ENCODE measurements at places on chromosomes 11 and 22.

DNA sequence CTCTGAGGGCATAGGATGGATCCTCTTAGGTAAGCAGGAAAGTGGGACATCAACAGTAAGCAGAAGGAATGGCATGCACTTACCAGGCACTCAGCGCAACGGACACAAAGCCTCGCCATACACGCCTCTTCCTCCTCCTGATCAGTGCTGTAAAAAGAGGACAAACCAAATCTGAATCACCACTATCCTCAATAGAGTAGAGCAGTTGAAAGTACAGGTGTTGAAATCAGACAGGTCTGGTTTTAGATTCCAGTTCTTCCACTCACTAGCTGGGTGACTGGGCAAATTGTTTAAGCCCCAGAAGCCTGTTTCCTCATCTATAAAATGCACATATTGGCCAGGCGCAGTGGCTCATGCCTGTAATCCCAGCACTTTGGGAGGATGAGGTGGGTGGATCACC lies 8.6 kb upstream of the JAML start:
- no peak for DNase-seq

DNA sequence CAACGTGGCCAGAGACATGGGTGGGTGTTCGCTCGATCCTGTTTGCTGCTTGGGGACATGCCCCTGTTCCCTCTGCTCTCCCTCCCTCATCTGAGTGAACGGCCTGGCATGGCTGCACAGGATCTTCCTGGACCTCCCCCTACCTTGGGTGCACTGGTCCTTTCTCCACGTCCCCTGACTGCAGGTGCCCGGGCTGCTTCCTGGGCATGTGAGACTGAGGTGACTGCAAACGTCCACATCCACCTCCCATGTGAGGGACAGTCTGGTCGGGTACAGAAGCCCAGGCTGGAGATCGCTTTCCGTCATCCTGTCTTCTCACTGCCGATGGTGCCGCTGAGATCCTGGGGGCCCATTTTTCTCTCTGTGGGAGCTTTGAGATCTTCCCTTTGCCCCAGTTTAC lies 11.8 kb downstream of the SULT4A1 start:
- no peak for DNase-seq

DNA sequence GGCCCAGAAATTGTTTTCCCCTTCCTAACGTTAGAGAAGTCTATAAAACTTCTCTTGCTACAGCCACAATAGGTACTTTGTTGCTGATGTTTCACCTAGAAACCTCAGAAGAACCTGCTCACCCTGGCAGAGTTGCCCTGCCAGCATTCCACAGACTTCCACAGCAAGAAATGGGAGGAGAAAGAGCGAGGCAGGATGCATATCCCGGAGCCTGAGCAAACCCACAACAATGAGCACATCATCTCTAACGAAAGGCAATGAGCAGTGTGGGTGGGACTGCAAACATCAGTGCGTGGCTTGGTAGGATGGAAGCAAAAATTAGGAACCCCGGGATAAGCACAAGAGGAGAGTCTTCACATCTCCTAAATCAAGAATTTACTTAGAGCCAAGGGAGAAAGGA lies 892.3 kb downstream of the OPCML start:
- no peak for DNase-seq

DNA sequence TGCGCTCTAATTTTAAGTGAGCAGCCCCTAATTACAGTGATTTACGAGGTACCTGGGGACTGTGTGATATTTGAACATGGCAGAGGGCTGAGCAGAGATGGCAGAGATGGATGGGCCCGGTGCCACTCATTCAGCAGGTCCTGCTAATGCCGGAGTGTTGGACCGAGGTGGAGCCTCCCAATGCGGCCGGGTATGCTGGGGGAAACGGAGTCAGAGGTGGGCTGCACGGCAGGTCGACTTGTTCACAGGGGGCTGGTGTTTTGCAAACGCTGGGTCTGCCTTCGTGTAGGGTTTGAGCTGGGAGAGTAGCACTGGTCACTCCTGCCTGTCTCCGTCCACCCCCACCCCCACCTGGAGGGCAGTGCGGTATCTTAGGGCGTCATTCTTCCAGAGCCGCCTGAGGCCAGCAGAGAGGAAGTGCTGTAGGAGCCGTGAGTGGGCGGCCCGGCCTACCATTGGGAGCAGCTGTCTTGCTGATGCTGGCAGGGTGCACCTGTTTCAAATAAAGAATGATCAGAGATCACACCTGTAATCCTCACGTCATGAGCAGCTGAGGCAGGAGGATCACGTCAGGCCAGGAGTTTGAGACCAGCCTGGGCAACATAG lies 122.6 kb downstream of the IGLL1 start:
- no peak for DNase-seq

DNA sequence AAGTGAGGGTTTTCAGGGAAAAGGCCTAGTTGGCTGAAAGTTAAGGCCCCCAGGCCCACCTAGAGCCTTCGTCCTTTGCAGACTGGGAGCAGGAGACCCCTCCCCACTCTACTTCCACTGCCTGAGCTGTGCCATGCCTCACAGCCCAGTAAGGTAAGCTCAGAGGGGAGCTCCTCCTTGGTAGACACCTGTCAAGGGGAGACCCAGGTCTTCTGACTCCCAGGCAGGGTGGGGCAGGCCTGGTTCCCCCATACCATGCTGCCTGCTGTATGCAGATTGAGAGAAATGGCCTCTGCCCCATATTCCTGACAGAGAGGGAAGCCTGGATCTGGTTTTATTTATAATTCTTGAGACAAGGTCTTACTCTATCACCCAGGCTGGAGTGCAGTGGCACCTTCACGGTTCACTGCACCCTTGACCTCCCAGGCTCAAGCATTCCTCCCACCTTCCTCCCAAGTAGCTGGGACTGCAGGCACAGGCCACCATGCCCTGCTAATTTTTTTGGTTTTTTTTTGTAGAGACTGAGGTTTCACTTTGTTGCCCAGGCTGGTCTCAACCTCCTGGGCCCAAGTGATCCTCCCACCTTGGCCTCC lies 697 bp downstream of the RAB36 start:
- no peak for DNase-seq

DNA sequence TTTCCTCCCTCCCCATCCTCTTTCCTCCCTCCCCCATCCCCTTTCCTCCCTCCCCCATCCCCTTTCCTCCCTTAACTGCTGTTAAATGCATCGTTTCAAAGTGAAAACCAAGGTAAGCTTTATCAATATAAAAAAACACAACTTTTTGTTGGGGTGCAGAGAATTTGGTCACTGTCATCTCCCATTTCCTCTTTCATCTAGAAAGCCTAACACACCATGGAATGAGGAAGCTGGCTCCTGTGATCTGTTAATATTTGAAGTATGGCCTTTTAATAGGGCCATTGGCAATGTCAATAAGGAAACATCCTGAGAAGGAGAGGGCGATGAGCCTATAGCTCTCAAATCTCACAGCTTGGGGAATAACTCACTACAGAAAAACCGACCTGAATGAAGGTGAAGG lies 7.0 kb downstream of the EXPH5 start:
- no peak for DNase-seq

- no peak for DNase-seq
Observed at GRCh38 chr11:88861618-88862017, 204.2 kb downstream of the GRM5 start.

DNA sequence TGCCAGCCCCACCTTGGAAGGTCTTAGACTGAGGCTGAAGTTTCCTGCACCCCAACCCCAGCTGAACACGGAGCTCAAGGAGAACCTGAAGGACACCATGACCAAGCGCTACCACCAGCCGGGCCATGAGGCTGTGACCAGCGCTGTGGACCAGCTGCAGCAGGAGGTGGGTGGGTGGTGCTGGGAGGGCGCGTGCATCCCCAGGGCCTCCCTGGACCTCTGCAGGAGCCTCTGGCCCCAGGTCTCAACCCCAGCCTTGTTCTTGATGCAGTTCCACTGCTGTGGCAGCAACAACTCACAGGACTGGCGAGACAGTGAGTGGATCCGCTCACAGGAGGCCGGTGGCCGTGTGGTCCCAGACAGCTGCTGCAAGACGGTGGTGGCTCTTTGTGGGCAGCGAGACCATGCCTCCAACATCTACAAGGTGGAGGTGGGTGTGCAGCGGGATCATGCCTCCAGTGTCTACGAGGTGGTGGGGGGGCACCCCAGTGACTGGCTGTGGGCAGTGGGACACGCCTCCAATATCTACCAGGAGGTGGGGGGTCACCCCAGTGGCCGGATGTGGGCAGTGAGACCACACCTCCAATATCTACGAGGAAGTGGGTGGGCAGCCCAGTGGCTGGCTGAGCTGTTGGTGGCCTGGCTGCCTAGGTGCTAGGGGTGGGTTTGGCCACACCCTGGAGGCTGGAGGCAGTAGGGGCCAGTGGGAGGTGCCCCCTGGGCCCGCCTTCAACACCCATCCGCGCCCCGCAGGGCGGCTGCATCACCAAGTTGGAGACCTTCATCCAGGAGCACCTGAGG lies 4.6 kb downstream of the CD151 start:
- DNase-seq: no peak

GRCh38 chr11:75813124-75813523 lies 1.9 kb upstream of the UVRAG start:
- no peak for DNase-seq

DNA sequence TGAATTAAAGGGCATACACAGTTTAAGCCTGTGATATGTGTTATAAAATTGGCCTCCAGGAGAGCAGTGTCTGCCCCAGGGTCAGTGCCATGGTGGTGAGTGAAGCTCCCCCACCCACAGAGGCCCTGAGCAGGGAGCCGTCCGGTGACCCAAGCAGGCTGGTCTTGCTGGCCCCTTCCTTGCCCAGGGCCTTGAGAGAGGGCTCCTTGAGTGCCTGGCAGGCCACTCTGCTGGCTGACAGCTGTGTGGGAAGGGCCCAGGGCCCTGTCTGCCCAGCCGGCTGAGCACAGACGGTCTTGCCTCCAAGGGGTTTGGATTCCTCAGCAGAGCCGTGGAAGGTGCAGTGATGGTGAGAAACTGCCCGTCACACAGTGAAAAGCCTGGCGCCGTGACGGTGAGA lies 25.9 kb downstream of the PTDSS2 start:
- DNase-seq: no peak

GRCh38 chr11:69157822-69158231 lies 2.1 kb downstream of the SMIM38 start:
- DNase-seq: no peak

- DNase-seq: no peak
Observed at GRCh38 chr11:61949169-61950034, 749 bp upstream of the BEST1 start.

GRCh38 chr11:19633276-19633675 lies 79.4 kb upstream of the NAV2 start:
- no peak for DNase-seq

DNA sequence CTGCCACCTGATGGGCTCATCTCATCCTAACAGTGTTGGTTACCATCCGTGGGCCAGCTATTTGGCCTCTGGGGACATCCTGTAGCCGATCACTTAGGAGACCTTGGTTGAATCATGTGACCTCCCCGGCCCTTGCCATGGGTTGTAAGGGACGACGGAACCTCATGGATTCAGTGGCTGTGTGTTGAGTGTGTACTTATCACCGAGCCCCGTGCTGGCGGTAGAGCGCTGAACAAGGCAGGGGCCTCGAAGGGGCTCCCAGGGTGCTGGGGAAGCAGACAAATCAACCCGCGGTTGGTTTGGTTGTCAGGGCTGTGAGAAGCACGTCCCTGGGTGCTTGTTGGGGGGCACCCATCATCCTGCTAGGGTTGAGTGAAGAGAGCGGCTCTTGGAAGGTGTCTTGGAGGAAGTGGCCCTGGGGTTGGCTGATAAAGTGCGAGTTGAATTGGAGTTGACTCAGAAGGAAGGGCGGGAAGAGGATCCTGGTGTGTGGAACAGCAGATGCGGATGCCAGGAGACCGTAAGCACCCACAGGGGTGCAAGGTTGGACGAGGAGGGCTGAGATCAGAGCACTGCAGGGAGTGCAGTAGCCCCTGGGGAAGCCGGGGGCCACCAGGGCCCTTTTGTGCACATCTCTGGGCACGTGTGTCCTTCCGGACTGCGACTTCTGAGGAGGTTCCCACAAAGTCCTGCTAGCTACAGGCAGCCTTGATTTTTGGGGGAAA lies 53.6 kb downstream of the MPPED1 start:
- no peak for DNase-seq

DNA sequence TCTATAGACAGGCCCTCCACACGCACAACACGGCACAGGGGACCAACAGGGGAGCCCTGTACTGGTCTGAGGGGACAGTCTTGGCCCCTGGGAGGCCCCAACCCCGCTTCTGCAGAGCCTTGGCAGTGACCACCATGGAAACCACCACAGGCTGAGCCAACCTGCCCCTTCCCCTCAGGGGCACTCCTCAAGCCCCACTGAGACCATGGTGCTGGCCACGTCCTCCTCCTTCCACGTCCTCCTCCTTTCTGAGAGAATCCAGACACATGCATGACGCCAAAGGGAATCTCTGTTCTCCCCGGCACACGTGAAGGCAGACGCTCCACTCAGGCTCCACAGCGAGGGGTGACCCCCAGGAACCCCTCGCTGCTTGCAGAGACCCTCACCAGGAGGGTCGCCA lies 2.7 kb downstream of the BRD1 start:
- DNase-seq: no peak

GRCh38 chr11:8948886-8949285 lies 6.1 kb upstream of the ASCL3 start:
- DNase-seq: no peak

- DNase-seq: peak; percentile 95
Observed at GRCh38 chr22:39090426-39091064, 6.5 kb upstream of the APOBEC3H start.

GRCh38 chr11:66071381-66071801 lies 1.3 kb downstream of the PACS1 start:
- DNase-seq: peak; percentile 47

DNA sequence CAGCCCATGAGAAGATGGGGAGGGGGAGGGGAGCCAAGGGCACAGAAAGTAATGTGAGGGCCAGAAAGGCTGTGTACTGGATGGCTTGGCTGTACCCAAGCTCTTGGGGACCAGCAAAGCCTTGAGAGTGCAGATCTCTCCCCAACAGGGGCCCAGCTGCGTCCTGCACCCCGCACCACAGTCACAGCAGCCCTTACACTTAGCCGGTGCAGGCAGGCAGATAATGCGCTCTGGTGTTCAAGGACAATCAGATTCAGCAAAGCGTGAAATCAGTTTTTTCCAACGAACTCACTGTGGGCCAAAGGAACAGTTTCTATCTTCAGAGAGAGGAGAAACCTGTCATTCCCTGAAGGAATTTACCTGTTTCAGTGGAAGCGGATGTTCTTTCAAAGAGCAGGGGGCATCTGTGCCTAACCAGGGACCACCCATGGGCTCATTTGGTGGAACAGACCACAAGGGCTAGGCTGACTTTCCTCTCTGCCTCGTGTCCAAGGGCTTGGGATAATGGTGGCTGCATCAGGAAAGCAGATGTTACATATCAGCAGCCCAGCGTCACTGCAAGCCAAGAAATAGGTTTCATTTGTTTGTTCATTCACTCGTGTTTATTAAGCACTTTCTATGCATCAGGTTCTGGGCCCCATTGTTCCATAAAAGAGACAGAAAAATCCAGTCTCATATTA lies 81.2 kb upstream of the SPON1 start:
- DNase-seq: no peak

DNA sequence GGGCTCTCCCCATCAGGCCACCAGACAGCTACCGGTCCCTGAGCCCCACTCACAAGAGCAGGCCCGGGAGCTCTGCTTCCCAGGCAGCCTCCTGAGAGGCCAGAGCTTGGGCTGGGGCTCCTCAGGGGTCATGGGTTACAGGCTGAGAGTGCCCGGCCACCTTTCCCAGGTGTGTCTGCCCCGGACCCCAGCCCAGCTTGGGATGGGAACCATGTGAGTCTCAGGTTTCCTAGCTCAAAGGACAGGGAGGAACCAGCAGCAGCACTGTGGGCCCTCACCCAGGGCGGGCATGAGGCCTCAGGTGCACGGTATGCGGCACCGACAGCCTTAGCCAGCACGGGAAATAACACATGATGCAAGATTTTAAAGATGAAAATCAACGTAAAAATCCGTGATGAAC lies 90.1 kb downstream of the NECTIN1 start:
- no peak for DNase-seq

- no peak for DNase-seq
Observed at GRCh38 chr11:134638796-134639430, 226.9 kb upstream of the B3GAT1 start.

- DNase-seq: no peak
Observed at GRCh38 chr11:17446482-17446881, 30.2 kb downstream of the ABCC8 start.
